Renal cortical epithelial cell (primary cell): ENCODE measurements at places on chromosomes 2 and 18. TPM values are rescaled to one million over a fixed set of nuclear protein-coding genes. Genes with fewer than 3 reads are reported as not detected.

The TSPYL6 gene
- not detected in 2 replicates for total RNA-seq

GRCh38 chr2:20471148-20471547 is 24.3 kb downstream of the RHOB start:
- DNase-seq: no peak

DNA sequence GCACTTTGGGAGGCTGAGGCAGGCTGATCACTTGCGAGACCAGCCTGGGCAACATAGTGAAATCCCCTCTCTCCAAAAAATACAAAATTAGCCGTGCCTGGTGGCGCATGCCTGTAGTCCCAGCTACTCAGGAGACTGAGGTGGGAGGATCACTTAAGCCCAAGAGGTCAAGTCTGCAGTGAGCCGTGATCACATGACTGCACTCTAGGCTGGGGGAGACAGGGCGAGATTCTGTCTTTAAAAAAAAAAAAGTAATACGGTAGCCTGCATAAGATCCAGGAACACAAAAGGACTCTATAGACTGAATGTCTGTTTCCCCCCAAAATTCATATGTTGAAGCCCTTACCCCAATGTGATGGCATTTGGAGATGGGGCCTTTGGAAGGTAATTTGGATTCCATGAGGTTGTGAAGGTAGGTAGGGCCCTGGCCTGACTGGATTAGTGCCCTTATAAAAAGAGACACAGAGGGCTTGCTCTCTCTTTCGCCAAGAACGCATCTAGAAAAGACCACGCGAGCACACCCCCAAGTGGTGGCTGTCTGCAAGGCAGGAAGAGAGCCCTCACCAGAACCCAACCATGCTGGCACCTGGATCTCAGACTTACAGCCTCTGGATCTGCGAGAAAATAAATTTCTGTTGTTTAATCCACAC is 17.0 kb downstream of the MBOAT2 start:
- DNase-seq: no peak

GRCh38 chr2:69997015-69997830 is 35.8 kb upstream of the ASPRV1 start:
- DNase-seq: peak; percentile 57

DNA sequence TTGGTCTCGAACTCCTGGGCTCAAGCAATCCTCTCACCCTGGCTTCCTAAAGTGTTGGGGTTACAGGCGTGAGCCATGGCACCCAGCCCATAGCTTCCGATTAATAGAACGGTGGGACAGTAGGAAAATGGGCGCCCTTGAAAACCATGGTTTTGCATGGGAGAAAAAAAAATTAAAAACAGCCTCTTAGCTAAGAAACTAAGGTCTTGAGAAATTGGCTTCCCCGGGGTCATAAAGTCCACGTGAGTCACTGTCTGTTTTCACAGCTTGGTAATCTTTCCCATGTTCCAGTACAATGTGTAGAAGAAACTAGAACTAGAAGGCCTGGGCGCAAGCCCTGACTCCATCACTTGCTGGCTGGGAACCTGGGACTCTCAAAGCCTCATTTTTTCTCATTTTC is 20.7 kb downstream of the B3GNT2 start:
- DNase-seq: peak; percentile 96
